ENCODE measurements at places on chromosomes 16 and 17.
A peak's percentile ranks its signal among the peaks of the same experiment; 100 is the strongest.

- no peak for DNase-seq
Observed at GRCh38 chr16:15513156-15513555, 78.8 kb downstream of the BMERB1 start.

GRCh38 chr16:31080756-31081419 is 6.7 kb downstream of the ZNF646 start:
- DNase-seq = no peak

GRCh38 chr16:89452925-89453324 is 37.4 kb downstream of the ANKRD11 start:
- no peak for DNase-seq

- no peak for DNase-seq
Observed at GRCh38 chr16:89717688-89718505, 2.8 kb downstream of the VPS9D1 start.

DNA sequence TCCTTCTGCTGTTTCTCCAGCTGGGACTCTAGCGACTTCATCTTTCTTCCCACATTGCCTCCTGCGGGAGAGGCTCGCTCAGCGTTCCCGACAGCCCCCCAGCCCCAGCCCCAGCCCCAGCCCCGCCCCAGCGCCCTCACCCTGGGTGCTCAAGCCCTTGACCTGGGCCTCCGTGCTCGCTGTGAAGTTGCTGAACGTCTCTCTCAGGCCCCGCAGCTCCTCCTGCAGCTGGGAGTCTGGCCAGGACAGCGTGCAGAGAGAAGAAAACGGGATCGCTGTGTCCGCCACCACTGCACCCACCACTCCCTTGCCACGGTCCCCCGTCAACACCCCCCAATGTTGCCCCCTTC is 2.4 kb downstream of the ASGR1 start:
- no peak for DNase-seq

DNA sequence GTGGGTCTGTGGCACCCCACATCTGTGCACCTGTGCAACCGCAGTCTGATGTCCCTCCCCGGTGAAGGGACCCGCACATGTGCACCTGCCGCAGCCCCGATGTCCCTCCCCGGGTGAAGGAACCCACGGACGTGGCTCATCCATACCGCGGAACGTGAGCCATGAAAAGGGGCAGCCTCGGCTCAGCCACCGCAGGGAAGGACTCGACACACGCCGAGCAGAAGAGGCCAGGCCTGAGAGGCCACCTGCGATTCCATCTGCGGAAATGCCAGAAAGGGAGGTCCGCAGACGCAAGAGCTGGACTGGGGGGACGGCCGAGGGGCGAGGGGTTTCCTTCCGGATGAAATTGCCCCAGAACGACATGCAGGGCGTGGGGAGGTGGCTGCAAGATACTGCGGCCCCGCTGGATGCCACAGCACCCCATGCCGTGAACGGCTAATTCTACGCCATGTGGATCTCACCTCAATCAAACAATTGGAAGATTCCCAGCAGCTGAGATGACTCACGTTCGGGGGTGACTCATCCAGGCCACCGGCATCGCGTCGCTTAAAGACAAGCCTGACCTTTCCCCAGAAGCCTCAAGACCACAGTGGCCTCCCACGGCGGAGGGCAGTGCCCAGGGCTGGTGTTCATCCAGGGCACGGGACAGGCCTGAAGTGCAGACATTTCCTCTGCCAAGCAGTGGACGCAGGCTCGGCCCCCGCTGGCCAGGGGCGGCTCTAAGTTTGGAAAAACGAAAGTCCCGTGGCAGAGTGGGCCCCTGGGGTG is 21.0 kb downstream of the SOX8 start:
- DNase-seq = peak; percentile 54

DNA sequence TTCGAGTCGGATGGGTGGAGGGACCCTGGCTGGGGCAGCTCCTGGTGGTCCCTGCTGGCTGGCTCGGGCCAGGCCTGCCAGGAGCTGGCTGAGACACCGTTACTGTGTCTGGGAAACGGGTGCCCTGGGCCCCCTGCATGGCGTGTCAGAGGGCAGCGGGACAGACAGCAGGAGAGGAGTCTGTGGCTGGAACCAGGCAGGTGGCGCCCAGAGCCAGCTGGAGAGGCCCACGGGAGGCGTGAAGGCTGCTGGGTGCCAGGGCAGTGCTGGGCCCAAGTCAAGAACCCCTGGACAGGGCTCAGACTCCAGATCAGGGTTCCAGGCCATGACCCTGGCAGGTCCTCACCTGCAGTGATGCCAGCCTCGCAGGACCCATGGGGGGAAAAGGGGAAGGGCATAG is 16.6 kb downstream of the SOX8 start:
- no peak for DNase-seq

DNA sequence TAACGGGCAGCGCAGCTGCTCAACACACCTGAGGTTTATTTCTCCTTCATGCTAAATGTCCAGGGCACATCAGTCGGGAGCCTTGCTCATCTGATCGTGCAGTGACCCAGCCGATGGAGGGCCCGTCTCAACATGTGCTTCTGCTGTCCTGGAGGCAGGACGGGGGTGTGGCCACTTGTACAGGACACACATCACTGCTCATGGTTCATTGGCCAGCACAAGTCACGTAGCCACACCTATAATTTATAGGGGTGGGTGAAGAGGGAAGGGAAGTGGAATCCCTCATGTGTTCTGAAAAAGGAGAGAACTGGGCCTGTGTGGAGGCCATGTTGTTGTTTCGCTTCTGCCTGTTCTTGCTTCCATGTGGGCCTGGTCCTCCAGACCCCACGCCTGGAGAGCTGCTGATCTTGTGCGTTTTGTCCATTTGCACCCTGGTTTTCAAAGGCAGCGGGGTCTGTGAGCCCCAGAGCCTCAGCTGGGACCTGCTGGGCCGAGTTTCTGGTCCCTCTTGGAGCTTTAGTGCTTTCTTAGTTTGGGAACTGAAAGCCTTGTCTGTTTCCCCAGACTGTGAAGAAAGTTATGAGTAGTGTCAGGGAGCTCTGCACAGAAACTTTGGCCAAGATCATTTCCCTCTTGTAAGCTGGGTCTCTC is 60.5 kb downstream of the CMIP start:
- DNase-seq = no peak

DNA sequence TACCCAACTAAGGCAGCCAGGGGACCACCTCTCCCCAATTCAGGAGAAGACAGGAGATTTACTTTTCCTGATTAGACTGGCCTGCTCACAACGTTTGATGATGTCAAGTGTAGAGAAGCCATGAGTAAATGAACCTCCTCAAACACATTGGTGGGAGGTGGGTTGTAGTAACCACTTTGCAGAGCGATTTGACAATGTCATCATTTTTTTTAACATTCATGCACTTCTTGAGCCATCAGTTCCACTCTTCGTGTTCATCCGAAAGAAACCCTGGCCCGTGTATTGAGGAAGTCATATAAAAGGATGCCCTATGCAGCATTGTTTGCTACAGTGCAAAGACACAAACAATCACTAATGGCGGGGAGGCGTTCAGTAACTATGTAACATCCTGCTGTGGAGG is 5.5 kb upstream of the KRT19 start:
- DNase-seq = no peak

DNA sequence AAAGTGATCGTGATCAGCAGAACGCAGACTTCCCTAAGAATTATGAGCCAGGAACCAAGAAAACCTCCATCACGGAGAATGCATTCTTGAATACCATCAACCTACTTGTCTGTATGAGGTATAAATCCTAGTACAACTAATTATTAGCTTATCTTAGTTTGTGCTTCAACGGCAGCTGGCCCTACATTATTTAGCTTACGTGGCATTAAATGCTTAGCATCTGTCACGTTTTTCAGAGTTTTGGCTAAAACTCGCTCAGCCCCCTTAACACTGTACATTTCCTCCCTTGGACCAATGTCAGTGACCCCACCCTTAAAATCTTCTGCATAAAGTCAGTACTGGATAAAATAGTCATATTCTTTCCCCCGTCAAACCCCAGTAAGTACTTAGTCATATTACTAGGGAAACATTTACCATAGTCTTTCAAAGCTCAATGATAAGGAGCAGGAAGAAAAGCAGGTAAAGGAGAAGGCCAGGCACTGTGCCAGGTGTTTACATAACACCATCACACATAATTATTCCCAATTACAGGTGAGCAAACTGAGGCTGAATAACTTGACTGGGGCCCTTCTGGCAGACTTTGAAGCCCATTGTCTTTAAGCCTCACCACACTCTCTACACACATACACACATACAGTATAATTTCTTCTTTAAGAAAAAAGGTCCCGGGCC is 16.6 kb upstream of the TXNDC11 start:
- DNase-seq = no peak

GRCh38 chr17:77346765-77347164 is 206.0 kb downstream of the SEC14L1 start:
- DNase-seq = no peak

DNA sequence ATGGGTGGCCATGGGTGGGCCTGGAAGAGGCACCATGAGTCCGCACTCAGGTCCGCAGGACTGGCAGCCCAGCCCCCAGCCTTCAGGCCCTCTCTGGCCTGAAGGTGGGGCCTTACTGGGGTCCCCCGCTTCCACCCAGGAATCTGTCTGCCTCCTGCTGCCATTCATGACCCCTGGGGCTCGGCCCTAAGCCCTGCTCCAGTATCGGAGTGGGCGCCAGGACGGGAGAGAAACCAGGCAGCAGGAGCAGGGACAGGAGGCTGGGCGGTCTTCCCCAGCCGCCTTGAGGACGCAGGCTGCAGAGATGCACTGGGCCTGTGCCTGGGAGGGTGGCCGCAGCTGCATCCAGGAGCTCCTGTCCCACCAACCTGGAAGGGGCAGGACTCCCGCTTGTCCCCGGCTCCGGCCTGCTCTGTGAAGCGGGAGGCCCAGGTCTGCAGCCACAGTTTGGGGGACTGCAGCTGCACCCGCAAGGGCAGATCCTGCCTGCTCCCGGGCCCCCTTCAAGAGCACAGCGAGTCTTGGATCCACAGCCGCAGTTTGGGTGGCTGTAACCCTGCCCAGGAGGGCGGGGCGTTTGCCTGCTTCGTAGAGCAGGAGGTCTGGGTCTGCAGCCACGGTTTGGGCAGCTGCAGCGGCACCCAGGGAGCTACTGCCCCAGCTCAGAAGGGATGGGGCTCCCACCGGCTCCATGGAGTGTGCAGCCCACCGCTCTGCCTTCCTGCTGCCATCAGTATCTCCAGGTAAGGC is 81.8 kb upstream of the DNAJA2 start:
- DNase-seq = no peak

DNA sequence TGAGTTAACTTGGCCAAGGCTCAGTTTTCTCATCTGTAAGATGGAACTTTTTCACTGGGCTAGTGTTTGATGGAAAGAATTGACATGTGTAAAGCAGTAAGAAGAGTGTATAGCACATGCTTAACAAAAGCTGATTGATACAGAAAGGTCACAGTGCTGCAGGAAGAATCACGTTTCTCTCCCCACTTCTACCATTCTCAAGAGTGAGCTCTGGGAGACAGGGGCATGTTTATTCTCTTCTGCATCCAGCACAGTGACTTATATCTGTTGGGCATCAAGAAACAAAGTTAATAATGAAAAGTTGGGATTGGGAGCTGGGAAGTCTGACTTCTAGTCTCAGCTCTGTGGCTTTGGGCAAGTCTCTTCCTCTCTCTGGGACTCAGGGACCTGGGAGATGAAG is 55.3 kb downstream of the IRX3 start:
- DNase-seq = no peak

- no peak for DNase-seq
Observed at GRCh38 chr16:35750701-35751104, 2291.3 kb downstream of the TP53TG3F start.

GRCh38 chr16:54903047-54903446 is 27.6 kb upstream of the IRX5 start:
- DNase-seq = no peak

- DNase-seq = no peak
Observed at GRCh38 chr16:58332997-58333700, 38.3 kb upstream of the PRSS54 start.

- DNase-seq = no peak
Observed at GRCh38 chr16:14198572-14198971, 127.5 kb downstream of the MRTFB start.

GRCh38 chr16:457732-458400 is 32.4 kb downstream of the RAB11FIP3 start:
- no peak for DNase-seq

DNA sequence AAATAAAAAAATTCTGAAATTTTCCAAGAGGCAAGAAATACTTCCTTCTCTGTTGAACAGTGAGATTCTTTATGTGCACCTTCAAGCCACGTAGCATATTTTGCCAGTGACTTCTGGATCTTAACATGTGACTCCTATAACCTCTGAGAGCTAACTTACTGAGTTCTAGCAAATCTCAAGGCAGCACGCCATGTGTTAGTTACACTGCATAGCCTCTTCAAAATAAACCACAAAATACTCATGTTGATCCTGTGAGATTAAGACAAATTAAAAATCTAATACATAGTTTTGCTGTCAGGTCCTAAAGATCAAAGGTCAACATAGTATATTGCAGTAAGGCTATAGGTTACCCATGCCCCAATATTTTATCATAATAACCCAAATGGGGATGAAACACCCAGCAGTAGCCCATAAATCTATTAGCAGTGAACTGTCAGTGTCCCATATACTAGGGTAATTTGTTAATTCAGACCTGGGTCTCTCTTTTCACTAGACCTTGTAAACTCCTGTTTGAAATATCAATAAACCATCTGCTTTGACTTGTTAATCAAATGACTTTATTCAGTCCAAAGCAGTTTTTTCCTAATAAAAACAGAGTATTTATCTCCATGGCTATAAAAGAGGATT is 343.1 kb downstream of the ZFHX3 start:
- no peak for DNase-seq

GRCh38 chr16:11401161-11402050 is 56.1 kb downstream of the RMI2 start:
- no peak for DNase-seq

GRCh38 chr16:12429756-12430155 is 373.9 kb downstream of the CPPED1 start:
- no peak for DNase-seq

GRCh38 chr17:76054112-76054476 is 18.2 kb downstream of the SRP68 start:
- DNase-seq = no peak

GRCh38 chr16:28218109-28218508 is 6.3 kb upstream of the XPO6 start:
- DNase-seq = no peak

DNA sequence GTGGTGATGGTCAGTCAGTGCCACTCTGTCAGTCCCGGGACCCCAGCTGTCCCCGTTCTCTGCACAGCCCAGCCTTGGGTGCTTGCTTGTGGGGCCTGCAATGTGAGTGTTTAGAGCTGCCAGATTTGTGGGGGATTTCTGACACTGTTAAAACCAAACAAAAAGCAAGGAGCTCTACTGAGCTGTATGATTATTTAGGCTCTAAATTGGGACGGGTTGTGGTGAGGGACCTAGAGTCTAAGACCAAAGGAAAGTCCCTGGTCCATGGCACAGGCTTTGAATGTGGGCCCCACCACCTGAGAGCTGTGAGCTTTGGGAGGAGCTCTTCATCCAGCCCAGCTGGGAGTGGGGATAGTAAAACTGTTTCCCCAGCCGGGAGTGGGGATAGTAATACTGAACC is 63.3 kb downstream of the KSR1 start:
- DNase-seq = no peak

- DNase-seq = no peak
Observed at GRCh38 chr17:73126716-73127473, 34.4 kb upstream of the SLC39A11 start.

DNA sequence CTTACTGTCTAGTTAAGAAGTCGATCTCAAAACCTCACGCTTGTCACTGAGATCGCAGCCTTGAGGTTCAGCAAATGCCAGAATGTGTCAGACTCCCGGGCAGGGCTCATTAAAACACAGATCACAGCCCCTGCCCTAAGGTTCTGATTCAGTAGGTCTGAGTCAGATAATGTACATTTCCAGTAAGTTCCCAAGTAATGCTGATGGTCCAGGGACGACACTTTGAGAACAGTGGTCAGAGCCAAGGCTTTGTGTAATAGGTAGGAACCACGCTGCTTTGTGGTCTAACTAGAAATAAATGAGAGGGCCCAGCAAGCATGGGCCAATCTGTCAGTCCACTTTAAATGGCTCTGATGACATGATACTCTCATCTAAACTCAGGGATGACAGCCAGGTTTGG is 228.6 kb downstream of the ZFHX3 start:
- DNase-seq = no peak
